ENCODE measurements at places on chromosomes 1 and 21.

DNA sequence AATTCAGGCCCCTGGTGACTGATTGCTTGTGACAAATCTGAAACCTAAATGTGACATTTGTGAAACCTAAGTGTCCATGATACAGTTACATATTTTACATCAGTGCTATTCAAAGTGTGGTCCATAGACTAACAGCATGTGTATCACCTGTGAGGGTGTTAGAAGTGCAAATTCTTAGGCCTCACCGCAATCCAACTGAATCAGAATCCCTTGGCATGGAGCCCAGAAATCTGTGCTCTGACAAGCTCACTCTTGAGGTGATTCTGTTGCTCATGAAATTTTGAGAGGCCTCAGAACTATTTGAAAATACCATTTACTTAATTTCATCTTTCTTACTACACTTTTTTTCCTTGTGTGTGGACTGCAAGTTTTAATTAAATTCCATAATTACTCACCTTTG lies 587.9 kb downstream of the ADGRL2 start:
- DNase-seq: peak; percentile 11

- no peak for DNase-seq
These were observed 35.8 kb downstream of the RIPK4 start for GRCh38 chr21:41731081-41731480.

DNA sequence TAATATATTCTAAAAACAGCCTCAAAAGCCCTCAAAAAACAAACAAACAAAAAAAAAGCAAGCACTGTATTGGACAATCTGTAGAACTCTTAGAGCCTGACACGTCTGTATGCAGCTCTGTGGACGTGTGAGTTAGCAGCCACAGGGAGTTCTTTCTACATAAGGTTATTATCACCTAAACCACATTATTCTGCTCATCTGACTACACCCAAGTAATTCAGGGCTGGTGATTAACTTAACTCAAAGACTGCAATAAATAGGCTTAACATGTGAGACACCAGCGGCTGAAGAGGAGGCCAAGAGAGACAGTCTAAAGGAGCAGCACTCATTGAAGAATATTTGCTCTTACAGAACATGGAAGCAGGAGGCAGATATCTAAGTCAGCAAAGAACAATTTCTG lies 316.0 kb downstream of the VAV3 start:
- DNase-seq: no peak

DNA sequence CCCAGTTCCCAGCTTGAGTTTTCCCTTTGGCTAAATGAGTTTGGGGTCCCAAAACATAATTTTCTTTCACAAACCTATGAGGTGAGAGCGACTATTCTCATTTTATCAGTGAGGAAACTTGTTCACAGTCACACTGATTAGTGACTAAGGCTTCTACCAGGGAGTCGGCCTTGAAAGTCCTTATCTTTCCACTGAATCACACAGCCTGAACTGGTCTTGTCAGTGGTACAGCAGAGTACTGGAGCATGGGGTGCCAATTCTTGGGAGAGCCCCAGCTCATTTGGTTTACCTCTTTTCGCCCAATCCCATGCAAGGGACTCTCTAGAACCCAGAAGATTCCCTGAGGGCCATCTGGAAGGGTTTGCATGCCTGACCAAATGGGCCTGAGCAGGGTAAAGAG lies 16.9 kb downstream of the HSD3B2 start:
- DNase-seq: no peak

DNA sequence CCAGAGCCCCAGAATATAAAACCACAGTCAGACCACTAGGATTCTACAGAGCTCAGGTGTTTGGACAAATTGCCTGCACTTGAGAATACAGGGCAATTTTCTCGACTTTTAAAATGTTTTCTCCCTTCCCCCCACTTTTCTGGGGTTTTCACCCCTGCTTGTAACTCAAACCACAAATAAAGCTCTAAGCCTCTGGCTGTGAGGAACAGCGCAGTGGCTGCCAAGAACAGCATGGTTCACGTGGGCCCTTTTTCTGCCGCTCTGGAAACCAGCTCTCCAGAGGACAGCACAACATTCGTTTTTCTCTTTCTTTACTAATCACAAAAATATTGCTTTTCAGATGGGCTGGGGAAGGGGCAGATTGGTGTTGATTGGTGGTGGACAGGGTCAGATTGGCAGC lies 102.2 kb upstream of the JUN start:
- DNase-seq: no peak

DNA sequence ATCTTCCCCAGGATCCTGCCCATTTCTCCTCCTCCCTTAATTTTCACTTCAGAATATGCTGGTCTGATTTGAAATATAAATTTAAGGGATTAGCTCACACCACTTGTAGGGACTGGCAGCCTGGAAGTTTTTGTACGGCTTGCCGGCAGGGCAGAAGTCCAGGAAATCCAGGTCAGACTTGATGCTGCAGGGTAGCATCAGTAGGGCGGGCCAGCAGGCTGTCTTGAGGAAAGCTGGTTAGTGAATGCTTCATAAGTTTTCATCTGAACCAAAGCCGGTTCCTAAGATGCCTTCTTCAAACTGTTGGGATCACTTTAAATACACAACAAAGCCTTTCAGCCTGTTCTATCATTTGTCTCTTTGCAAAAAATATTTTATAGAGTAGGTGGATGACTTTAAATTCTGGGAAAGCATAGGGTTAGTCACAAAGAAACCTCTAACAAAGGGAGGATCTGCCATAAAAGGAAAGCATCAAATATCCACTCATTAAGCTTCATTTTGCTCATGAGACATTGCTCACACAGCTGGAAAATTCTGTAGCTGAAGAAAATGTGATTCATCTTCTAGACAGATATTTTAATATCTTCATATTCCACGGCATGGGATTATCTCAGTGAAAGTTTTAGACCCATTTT lies 90.7 kb upstream of the GFI1 start:
- peak; percentile 18 for DNase-seq

- no peak for DNase-seq
These were observed 20.5 kb downstream of the TEX38 start for GRCh38 chr1:46691997-46692790.

DNA sequence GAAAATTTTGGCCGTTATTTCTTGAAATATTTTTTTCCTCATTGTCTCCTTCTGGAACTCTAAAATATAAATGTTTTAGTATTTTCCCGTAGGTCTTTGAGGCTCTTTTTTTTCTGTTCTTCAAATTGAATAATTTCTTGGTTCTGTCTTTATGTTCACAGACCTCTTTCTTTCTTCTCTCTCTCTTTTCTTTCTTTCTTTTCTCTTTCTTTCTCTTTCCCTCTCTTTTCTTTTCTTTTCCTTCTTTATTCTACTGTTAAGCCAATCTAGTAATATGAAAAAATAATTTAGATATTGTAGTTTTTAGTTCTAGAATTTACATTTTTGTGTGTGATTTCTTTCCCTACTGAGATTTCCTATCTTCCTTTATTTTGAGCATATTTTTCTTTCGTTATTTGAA lies 30.1 kb downstream of the CLIC4 start:
- DNase-seq: no peak

- no peak for DNase-seq
These were observed 810.2 kb upstream of the ADAMTS5 start for GRCh38 chr21:27776925-27777553.

GRCh38 chr21:37849506-37850102 lies 66.7 kb downstream of the KCNJ6 start:
- no peak for DNase-seq

- DNase-seq: no peak
These were observed 40.2 kb downstream of the HSPG2 start for GRCh38 chr1:21896652-21897532.

GRCh38 chr1:175422156-175422555 lies 229.6 kb upstream of the KIAA0040 start:
- no peak for DNase-seq

DNA sequence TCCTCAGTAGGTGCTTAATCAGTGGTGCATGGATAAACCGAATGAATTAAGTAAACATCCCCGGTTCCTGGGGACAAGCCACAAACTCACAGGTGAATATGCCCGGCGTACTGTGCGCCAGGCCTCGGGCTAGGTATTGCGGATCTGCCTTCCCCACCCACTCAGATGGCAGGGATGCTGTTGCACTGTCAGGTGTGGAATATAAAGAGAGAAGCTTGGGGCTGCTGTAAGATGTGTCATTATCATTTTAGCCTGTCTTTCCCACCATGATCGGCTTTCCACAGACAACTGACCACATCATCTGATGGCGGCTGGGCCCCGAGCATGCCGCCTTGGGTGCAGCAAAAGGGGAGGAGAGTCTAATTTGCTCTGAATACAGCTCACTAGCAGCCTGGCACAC lies 45.4 kb upstream of the LRP8 start:
- no peak for DNase-seq

- DNase-seq: no peak
These were observed 513.0 kb downstream of the PTPRC start for GRCh38 chr1:199151634-199152425.

GRCh38 chr1:27581823-27582243 lies 22.1 kb downstream of the AHDC1 start:
- DNase-seq: no peak

DNA sequence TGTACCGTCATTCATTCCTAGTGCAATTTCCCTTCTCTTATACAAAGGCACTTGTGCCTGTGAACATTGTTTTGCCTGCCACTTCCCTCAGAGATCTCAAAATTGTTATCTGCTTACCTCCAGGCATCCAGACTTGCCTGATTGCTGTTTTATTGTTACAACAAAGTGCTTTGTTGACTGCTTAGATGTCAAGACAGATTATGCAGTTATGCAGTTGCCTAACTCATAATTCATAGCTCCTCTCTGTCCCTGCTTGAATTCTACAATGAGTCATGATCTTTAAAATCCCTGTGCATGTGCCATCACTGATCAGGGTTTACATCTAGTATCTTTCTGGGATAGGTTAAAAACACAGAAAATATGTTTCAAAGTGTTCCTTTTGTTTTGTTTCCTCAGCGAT lies 24.5 kb downstream of the CXADR start:
- DNase-seq: no peak

DNA sequence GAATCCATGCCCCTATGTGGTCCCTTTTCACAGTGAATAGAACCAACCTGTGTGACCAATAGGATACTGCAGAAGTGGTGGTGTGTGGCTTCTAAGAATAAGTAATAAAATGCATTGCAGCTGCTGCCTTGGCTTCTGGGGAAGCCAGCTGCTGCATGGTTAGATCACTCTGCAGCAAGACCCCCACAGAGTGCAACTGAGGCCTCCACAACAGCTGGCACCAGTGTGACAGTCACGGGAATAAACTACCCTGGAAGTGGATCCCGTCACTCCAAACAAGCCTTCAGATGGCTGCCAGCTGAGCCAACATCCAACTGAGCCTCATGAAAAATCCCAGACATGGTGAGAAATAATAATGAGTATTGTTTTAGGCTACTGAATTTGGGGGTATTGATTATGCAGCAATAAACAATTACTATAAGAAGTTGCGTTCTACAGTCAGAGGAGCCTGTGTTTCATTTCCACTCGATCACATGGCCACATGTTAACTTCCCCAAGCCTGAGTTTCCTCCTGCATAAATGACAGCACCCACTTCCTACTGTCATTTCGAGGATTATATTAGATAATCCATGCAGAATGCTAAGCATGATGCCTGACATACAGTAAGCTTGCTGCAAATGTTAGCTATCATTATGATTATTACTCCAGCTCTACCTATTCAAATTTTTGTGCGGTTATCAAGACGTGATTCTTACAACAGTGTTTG lies 20.8 kb upstream of the COG2 start:
- no peak for DNase-seq

DNA sequence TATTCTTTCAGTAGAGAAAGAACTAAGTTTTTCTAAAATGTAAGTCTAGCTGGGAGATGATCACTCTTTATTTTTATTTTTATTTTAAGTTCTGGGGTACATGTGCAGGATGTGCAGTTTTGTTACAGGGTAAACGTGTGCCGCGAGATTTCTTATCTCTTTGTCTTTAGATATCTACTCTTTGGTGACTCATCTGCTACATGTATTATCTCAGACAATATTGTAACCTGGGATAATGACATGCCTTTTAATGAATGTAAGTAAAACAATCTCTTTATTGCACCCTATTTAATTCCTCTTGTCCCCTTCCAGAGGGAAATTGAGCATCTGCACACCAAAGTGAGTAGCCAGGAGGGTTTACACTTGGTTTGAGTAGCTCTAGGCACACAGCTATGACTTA lies 9.4 kb downstream of the CR2 start:
- no peak for DNase-seq

DNA sequence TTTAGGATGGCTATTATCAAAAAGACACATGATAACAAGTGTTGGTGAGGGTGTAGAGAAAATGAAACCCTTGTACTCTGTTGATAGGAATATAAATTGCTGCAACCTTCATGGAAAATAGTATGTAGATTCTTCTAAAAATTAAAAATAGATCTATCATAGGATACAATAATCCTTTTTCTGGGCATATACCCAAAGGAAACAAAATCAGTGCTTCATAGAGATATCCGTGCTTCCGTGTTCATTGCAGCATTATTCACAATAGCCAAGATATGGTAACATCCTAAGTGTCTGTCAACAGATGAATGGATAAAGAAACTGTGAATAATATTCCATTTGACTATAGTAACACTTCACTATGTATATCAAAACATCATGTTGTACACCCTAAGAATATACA lies 106.7 kb downstream of the MIS18A start:
- DNase-seq: no peak

- no peak for DNase-seq
These were observed 2220.5 kb downstream of the NCAM2 start for GRCh38 chr21:23218667-23219066.

DNA sequence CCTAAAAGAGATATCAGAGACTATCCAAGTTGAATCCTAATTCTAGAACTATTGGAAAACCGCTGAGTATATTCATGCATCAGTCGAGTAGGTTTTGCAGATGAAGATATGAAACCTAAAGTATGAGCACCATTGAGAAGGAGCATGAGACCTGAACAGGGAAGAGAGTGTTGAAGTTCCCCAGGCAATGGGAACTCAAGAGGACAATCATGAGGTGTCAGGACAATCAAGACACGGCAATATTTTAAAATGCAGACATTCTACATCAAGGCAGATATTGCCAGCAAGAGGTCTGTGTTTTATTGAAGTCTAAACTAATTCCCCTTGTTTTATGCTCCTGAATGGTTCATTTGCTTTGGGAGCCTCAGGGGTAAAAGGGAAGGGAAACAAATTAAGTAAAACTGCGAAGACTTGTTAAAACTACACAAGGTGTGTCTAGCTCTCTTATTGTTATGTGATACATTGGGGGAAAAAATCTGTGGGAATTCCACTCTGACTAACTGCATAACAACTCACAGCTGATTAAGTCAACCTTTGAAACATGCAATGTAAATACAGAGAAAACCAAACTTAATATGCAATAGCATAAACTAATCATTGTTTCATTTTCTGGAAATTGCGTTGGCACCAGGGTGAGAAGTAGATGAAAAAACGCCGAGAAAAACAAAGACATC lies 347.9 kb upstream of the ADGRL2 start:
- DNase-seq: no peak
